Retina (tissue), 1 donor: ENCODE measurements at places on chromosomes 12 and 14.

DNA sequence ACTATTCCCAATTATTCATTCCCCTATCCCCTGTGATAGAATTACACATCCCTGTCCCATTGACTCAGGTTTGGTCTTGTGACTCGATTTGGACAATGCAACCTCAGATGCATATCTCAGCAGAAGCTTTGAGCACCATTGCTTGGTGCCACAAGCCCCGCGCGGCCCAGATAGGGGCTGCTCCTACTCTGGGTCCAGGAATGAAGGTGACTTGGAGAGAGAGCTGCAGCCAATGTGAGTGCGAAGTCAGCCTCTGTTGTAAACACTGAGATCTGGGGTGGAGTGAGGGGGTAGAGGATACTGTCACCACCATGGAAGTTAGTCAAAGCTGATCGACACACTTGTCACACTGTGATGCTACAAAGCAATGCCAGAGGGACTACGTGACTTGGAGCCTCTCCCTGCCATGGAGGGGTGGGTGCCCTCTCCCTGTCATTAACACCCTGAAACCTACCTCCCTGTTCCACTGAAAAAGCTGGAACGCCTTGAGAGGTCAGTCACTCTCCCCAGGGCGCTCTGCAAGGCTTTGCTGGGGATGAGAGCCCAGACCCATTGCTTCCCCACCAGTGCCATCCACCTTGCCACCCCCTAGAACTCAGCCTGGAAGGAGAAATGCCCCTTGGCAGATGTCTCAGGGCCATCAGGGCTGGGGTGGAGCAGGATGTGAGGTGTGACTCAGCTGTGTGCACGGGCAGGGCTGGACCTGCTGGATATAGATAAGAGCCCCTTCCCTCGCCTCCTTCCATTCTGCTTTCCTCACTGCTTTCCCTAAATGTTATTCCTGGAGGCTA lies 6.6 kb upstream of the PLEK2 start:
- no peak for DNase-seq

DNA sequence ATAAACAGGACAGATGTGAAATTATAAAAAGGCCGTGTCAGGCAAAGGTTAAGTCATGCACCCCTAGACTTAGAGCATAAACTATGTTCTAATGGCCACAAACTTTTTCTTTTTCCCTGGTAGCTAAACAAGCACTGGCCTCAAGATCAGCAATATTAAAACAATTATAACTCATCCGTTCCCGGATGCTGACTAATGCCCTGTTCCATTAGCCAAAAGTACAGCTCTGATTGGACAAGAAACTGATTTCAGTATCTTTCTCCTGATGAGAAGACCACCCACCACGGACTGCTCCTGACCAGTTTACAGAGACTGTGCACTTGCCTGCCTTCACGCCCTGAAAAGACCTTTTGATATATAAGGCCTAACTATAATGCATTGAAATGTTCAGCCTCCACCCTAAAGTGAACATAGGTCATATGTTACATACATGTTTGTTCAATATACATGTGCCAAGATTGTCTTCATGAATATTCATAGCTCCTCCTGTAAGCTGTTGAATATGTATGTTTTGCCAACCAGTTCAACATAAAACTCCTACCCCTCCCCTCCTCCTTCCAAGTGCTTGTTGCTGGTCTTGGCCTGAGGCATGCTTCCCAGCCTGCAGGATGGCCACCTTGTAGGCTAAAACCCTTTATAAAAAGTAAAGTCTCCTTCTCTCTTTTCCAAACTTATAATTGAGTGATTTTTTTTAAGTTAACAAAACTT lies 162.0 kb downstream of the IPO8 start:
- no peak for DNase-seq

DNA sequence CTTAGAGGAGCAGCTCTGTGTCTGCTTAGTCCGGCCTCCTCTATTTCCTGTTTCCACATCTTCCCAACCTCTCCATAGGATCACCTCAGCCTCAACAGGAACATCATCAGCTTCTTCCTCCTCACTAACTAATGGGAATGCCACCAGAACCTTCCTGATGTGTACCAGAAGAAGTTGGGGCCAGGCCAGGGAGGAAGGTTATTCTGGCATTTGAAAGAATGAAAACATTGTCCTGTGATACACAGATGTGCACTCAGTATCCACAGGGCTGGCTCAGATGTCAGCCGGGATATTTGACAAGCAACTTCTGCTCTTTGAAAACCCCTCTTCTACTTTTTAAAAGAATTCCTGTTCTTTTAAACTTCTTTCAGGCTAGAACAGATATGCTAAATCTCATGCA lies 63.6 kb downstream of the TMEM30B start:
- DNase-seq, result no peak

DNA sequence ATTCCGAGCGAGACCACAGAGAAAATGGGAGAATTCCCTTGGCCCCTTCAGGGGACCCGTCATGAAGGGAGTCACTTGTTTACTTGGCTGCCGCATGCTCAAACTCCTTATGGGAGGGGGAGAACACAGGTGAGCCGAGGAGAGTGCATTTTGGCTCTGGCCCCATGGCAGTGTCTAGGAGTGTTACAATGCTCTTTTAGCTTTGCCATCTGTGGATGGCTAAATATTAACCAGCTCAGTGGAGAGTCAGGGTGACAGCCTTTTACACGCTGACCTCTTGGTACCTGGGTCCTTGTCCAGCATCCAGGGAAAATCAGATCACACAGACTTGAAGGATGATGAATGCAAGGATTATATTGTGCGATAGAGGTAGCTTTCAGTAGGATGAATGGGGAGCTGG lies 146.4 kb upstream of the ATXN7L3B start:
- no peak for DNase-seq

DNA sequence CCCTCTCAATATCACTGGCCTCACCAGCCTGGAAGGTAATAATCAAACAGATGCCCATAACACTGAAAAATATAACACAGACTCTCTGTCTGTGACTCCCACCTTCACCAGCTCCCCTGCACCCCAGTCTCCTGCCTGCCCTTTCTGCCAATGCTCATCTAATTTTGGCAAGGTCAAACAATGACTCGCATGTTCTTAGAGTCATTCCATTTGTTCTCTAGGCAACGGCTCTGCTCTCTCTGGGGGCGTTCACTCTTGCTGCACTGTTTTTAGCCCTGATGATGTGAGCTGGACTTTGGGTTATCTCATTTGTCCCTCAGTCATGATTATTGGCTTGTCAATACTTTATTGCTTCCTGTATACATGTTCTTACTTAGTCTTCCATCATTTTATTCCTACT lies 691.8 kb downstream of the FLRT2 start:
- DNase-seq, result no peak

DNA sequence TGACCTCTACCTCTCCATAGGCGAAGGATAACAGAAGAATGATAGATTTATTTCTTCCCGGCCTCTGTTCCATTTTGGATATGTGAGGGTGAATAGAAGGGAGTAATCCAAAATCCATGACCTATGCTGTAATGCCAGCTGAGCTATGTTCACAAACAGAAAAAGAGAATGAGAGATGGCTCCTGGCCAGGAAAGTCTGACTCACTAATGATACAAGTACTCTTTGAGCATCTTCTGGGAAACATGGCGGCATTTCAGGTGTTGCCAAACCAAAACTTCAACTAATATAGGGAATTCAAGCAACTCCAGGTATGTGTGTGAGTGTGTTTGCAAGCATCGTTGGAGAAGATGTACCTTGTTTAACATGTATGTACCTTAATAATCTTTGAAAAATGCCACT lies 55.1 kb downstream of the MED13L start:
- DNase-seq, result no peak

DNA sequence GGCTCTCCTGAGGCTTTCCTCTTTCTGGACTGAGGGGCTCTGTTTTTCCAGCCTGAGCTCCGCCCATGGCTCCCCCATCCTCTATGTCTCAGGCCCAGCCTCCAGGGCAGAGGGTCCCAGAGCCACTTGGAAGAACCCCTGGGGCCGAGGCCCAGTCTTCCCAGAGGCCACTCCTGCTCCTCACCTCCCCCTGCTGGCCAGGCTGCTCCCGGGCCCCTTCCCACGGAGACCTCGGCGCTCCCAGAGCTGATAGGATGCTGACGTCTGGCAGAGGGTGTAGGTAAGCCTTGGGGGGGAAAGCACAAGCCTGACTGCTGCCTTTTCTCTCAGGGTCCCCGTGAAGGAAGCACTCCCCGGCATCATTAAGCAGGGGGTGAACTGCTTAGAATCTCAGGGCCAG lies 51.4 kb downstream of the ERH start:
- DNase-seq, result no peak

DNA sequence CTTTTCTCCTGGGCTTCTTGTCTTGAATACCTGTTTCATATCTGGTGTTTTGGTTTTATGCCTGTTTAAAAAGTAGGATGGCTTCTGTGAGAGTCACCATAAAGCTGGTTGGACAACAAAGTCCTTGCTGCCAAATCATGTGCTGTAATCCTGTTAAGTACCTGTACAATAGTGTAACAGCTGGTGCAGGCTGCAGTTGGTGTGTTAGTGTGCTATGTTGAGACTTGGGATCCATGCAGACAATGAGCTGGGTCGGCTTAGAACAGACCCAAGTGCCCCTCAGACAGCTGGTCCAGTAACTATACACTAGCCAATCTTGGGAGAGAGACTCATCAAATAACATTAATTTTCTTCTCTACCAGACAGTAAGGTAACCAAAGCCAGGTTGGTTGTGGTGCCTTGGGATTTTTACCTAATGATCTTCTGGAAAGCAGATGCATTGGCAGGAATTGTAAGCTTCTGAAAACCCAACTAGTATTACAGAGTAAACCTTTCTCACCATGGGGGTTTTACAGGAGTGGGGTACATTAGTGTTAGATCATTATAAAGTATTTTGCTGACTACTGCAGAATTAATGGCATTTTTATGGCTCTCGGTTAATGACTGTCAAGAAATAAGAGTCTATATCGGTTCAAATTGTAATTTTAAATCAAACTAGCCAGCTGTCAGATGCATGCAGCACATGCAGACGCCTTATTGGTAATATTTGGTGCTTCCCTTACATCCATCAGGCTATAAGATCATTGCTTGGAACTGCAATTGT lies 231.2 kb downstream of the PDZRN4 start:
- no peak for DNase-seq

GRCh38 chr14:89533766-89534165 lies 116.7 kb upstream of the FOXN3 start:
- no peak for DNase-seq

DNA sequence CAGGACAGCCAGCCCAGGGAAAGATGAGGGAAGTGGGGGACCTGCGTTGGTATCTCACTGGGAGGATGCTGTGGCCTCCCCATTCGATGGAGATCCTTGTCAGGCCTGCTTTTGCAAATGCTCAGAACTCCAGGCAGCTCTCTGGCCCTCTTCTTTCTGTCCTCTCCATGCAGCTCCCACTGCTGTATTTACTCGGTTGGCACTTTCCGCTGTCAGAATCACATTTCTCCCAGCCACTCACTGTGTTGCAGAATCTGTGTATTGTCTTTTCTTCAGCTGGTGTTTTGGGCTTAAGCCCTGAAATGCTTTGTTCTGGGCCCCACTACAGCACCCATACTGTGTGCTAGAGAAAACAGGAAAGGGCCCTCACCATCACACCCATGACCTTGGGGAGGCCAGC lies 401.1 kb downstream of the RGS6 start:
- no peak for DNase-seq

GRCh38 chr12:31006416-31007152 lies 67.1 kb upstream of the DDX11 start:
- DNase-seq, result no peak

- no peak for DNase-seq
These were observed 151.1 kb downstream of the PPM1H start for GRCh38 chr12:62783881-62784280.

DNA sequence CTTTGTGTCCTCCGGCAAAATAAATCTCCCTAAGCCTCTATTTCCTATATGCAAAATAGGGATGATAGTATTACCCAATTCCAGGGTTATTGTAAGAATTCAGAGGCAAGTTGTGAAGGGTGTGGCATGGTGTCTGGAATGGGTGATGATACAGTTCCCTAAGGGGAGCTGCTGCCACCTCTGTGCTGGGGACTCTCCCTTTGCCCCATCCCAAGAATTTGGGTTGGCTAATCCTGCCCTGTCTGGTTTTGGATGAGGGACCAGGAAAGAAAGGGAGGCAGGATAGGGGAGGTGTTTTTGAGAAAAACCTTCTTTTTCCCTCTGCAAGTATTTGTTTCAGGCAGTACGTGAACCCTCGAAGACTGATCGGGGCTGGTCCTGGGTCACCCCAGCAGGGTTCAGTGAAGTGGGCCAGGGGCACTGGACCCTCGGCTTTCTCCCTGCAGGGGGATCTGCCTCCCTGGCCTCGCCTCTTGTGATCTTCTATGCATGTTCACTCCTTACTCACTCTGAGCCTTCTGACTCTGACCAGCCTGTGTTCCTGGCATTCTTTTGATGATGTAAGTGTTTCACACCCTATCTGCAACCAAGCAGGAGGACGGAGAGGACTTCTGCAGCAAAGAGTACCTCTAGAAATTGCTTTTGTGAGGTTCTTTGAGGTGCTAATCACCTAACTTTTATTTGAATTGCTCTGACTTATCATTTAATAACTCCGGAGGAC lies 60.8 kb downstream of the RASSF3 start:
- no peak for DNase-seq
